ENCODE measurements at places on chromosomes 7 and 10.

- DNase-seq: no peak
Measured at GRCh38 chr7:89761173-89761572, 393.1 kb upstream of the STEAP1 start.

GRCh38 chr7:39761449-39761848 lies 138.1 kb downstream of the RALA start:
- DNase-seq: no peak

- no peak for DNase-seq
Measured at GRCh38 chr7:116706668-116707126, 34.7 kb downstream of the MET start.

GRCh38 chr7:29209745-29210144 lies 15.2 kb downstream of the CHN2 start:
- DNase-seq: no peak

- DNase-seq: no peak
Measured at GRCh38 chr10:23918839-23919238, 290.1 kb upstream of the KIAA1217 start.

DNA sequence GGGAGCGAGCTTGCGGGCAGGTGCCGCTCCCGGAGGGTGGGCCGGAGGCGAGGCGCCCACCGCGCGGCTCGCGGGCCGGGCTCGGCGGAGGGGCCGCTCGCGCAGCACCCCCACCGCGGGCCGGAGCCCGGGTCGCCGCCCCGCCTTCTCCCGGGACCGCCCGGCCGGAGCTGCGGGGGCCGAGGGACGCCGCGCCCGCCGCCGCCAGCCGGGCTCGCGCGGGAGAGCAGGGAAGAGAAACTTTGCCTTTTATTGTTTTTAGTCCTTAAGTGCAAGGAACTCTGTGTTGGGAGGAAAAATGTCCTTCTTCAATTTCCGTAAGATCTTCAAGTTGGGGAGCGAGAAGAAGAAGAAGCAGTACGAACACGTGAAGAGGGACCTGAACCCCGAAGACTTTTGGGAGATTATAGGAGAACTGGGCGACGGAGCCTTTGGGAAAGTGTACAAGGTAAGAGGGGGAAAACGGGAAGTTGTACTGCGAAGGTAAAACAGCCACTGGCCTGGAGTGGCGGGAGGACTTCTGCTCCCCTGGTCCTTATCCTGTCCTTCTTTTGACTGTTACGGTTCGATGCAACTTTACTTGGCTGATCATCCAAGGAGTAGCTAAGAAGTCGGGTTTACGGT lies 620 bp downstream of the SLK start:
- DNase-seq: no peak

GRCh38 chr10:17181751-17182150 lies 19.7 kb downstream of the TRDMT1 start:
- DNase-seq: no peak
